Hepatocyte (in vitro differentiated cells): ENCODE measurements at places on chromosomes 3 and 15. TPM values are rescaled to one million over a fixed set of nuclear protein-coding genes. Genes with fewer than 3 reads are reported as not detected.
A peak's percentile ranks its signal among the peaks of the same experiment; 100 is the strongest.

DNA sequence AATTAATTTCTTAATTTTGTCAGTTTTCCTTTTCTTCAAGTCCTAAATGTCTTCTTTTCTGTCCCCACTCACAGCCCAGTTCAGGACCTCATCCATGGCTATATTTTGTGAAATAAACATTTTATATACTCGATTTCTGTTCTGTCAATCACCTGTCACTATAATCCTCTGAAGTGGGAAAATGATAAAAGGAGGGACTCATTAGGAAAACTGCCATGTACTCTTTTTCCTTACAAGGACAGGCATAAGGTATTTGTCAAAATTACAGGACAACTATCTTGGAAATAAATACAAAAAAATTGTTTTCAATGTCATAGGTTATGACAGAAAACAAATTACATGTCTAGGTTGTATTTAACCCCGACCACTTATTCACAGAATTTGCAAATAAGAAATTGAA, 240.1 kb upstream of the CBLB start:
- DNase-seq: no peak

DNA sequence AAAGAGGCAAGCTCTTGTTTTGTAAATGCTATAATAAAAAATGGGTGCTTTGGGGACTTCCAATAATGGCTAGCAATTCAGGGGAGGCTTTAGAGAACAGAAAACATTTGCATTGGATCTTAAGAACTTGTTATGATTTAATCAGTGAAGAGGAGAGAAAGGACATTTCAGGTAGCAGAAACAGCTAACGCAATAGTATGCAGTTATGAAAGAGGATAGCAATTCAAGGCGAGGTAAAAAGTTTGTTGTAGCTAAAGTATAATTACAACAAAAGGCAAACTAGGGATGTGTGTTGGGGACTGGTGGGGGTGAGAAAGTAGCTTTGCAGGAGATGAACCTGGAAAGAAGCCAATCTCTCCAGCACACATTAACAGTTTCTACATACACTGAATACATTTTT, 558.7 kb upstream of the SEMA6D start:
- no peak for DNase-seq

GRCh38 chr3:150409512-150410310, 1.6 kb downstream of the TSC22D2 start:
- peak; percentile 86 for DNase-seq

- no peak for DNase-seq
Observed at GRCh38 chr15:58419803-58420524, 11.8 kb upstream of the LIPC start.

- peak; percentile 50 for DNase-seq
Observed at GRCh38 chr3:122691195-122691594, 10.6 kb downstream of the PARP14 start.

- DNase-seq: peak; percentile 19
Observed at GRCh38 chr15:40567111-40567510, 2.0 kb upstream of the RPUSD2 start.

DNA sequence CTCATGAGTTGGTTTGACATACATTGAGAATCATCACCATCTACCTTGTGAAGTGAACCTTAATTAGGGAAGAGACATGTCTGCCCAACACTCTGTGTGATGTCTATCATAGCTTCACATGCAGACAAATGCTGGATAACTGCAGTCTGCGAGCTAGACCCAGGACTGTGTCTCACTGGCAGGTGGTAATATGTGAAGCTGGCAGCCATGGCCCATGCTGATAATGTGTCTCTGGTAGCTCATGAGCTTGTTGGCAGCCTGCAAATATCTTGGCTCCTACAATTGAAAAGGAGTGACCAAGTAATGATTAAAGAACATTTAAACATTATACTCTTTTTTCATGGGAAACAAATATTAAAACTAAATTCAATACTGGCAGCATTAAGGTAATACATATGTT, 234.8 kb downstream of the CHST2 start:
- DNase-seq: no peak

DNA sequence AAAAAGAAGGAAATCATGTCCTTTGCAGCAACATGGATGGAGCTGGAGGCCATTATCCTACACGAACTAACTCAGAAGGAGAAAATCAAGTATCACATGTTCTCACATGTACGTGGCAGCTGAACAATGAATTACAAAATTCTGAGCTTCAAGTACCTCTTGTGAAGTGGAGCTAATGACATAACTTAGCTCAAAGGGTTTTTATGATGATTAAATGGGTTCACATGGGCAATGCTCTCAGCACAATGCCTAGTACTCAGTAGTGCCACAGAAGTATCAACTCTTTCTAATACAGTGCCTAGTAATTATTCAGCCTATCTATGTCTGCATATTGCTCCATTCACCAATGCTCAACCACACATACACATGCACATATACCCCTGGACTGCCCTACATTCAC, 407.5 kb upstream of the WNT5A start:
- DNase-seq: no peak

- DNase-seq: peak; percentile 23
Observed at GRCh38 chr15:40591389-40591788, 2.7 kb upstream of the KNL1 start.

DNA sequence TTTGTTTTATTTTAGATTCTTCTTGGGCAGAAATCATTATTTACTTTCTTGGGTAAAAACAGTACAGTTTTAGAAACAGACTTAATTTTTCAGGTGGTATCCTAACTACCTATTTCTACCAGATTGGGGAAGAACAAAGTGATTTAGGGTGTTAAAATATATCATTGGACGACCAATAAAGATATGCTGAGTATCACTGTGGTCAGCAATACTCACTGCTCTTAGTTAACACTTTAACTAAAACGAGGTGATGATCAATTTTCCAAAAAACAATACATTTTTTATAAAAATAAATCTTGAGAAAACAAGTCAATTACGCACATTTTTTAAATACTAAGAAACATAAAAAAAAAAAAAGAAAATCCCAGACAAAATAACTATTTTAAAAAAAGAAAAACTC, 3.6 kb downstream of the COPS2 start:
- DNase-seq: no peak

DNA sequence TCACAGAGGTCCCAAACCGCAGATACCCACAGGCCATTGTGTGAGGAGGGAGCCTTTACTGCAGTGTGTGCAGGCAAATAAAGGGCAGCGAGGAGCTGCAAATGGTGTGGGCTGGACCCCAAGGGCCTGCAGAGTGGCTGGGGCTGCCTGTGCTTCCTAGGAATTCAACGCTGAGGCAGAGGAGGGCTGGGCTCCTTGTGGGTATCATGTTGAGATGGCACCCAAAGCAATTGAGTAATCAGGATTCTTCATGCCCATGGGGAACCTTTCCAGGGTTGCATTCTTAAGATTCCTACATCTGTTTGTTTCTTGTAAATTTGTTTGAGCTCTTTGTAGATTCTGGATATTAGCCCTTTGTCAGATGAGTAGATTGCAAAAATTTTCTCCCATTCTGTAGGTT, 85.4 kb upstream of the LIPC start:
- DNase-seq: no peak

- no peak for DNase-seq
Observed at GRCh38 chr3:31613654-31614053, 80.9 kb downstream of the STT3B start.

GRCh38 chr15:62063825-62064635, 2.7 kb upstream of the C2CD4A start:
- peak; percentile 44 for DNase-seq

GRCh38 chr3:32392536-32393302, 1.1 kb downstream of the CMTM7 start:
- peak; percentile 60 for DNase-seq

DNA sequence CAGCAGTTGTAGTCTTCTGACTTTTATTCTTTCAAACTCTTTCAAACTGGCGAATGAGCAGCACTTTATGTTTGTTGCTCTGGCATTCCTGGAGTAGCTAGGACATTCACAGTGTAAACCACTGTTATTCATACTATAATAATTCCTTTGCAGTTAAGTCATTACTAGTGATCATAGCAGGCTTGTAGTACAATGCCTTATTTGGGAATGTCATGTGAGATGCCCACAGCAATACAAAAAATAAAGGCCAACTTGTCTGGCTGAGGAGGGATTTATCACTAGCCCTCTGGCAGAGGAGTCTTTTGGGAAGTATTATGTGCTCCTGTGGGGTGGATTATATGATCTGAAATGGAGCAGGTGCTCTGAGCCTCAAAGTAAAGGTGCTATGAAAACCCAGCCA, 197.2 kb downstream of the VGLL3 start:
- DNase-seq: peak; percentile 38

- no peak for DNase-seq
Observed at GRCh38 chr3:79012530-79012913, 755.3 kb downstream of the ROBO1 start.

DNA sequence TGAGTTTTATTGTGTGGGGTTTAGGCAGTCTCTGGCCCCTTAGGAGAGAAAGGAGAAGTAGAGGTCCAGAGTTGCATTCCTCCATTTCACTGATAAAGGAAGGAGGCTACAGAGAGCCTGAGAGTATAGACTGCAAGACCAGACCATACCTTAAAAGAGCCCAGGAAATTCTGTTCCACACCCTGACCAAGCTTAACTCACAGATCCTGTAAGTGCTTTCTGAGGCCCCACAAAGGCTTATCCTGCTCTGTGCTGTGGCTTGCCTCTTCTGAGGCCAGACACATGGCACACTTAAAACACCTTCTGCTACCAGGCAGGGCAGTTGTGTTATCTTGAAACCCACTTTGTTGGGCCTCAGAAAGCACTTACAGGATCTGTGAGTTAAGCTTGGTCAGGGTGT, 39.2 kb upstream of the LEKR1 start:
- no peak for DNase-seq

DNA sequence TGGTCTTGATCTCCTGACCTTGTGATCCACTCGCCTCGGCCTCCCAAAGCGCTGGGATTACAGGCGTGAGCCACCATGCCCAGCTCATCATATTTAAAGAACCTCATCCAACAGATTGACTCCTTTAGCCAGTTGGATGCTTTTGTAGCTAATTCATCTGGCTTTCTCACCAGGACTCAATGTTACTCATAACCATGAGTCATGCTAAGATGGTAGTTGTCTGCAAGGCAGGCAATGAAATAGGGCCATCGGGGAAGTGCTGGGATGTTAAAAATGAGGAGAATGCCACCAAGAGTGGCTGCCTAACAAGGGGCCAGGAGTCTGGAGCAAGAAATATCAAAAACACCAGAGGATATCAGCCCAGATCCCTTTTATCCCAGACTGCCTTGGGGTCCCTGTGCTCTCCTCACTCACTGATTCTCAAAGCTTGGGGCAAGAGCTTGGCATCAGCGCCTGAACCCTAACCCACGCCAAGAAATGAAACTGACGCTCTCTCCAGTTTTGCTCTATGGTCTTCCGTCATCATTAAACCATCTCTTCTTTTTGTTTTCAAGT, 7.4 kb upstream of the PCOLCE2 start:
- no peak for DNase-seq

GRCh38 chr3:6518709-6519345, 342.1 kb upstream of the GRM7 start:
- DNase-seq: no peak

GRCh38 chr3:188097791-188098190, 56.2 kb upstream of the LPP start:
- DNase-seq: no peak

DNA sequence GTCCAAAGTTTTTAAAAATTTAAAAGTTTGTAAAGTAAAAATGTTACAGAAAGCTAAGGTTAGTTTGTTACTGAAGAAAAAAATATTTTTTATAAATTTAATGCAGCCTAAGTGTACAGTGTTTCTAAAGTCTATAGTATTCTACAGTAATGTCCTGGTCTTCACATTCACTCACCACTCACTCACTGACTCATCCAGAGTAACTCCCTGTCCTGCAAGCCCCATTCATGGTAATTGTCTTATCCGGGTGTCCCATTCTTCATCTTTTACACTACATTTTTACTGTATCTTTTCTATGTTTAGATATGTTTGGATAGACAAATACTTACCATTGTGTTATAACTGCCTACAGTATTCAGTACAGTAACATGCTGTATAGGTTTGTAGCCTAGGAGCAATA, 36.7 kb upstream of the ATP10A start:
- no peak for DNase-seq

GRCh38 chr15:91118817-91119590, 18.9 kb downstream of the SV2B start:
- DNase-seq: peak; percentile 14

- DNase-seq: no peak
Observed at GRCh38 chr3:136495213-136495612, 245.1 kb downstream of the PCCB start.

DNA sequence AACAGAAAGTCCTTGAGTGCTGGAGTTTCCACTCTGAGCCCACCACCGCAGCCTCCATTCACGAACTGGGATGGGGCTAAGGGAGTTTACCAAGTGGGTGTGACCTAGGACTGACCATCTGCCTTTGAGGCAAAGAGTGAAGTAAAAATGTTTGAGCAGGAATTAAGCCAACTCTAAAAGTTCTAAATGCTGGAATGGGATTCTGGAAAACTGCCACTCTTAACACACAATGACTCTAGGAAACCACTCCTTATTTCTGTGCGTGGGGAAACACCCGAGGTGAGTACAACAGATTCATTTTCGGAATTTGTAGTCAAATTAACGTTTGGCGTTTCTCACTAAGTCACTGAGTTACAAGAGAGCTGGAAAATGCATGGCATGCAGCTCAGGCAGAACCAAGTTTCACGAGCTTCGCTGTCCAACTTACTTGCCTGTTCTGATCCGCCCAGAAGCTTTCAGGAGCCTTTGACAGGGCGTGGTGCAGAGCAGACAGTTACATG, 31.6 kb downstream of the ISL2 start:
- no peak for DNase-seq

DNA sequence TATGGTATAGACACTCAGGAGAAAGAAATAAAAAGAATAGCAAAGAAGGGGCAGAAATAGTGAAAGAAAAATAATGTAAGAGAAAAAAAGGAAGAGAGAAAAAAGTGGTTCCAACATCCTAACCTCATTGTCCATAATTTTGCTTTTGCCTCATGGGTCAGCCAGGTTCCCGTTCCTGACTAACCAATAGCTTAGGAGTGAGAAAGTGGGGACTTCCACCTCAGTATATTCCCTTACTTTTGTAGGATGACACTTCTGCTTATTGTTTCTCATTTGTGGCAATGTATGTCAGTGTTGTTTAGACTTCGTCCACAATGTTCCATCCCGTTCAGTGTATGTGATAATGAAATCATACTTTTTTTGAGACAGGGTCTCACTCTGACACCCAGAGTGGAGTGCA, 9.3 kb upstream of the SLC12A8 start:
- no peak for DNase-seq

GRCh38 chr15:65213241-65213640, 2.0 kb upstream of the CILP start:
- no peak for DNase-seq

DNA sequence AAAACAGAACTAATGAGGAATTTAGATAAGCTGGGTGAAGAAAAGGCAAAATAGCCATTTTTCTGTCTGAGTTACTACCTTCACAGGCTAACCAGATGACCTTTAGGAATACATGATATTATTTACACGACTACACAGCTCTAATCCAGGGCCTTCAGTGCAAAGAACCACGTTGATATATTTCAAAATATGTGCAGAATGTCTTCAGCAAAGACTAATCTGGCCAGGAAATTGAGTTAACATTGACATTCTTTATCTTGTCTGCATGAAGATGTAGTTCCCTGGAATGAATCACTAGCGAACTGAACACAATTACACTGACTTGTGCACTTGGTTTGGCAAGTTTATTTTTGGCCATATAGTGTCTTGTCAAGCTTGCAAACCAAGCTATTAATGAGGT, 41.5 kb downstream of the PDHB start:
- DNase-seq: no peak

TTLL13 gene
- total RNA-seq: not detected in 2 replicates

RTP3 gene
- 0.64 and 2.0 TPM in 2 replicates for total RNA-seq

LYZL4 gene
- total RNA-seq: not detected in 2 replicates

CCRL2 gene
- total RNA-seq: 1.5 and 3.1 TPM in 2 replicates

SMAD3 gene
- total RNA-seq: 24.6 and 32.2 TPM in 2 replicates

CCR9 gene
- 0.20 and 0.44 TPM in 2 replicates for total RNA-seq

NUP210 gene
- total RNA-seq: 8.3 and 8.4 TPM in 2 replicates

LDHAL6B gene
- not detected in 2 replicates for total RNA-seq

FSIP1 gene
- total RNA-seq: 0.56 and 0.60 TPM in 2 replicates

DOCK3 gene
- total RNA-seq: 0.77 and 0.88 TPM in 2 replicates
